Left renal pelvis (tissue), 4 donors: ENCODE measurements at places on chromosomes 2 and 18.

GRCh38 chr18:74869904-74870863 lies 272.5 kb downstream of the ZNF407 start:
- DNase-seq: no peak

DNA sequence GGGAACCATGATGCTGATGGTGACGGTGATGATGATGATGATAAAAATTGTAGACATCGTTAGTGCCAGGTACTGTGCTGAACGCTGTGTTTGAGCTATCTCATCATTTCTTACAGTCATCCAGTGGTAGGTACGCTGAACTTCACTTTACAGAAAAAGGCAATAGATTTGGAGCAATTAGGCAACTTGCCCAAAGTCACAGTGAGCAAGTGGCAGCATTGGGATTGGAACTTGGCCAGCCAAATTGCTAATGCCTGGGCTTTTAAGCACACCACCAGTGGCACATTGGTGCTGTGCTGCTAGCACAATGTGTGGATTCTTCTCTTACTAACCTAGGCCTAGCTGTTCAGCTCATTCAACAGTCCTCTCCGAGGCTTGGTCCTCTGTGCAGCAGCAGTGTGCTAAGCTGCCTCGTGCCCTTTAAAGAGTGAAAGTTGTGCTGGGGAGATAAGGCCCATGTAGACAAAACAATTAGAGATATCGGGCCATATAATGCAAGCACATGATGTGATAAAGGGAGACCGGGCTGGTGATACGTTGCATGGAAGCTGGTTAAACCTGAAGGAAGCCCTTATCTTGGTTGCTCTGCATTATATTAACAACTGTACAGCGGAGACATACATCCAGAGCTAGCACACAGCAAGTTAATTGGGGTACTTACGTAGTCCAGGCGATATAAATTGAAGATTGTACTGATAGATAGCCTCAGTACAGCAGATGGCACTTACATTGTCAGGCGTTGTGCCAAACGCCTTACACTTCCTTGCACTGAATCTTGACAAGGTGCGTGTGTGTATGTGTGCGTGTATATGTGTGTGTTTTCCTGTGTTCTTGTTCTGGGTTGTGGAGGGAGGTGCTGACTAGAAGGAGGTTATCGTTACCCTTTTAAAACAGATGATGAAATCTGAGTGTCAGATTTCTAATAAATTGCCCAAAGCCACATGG lies 28.4 kb downstream of the HK2 start:
- no peak for DNase-seq

- DNase-seq: no peak
Measured at GRCh38 chr18:66724664-66725356, 120.9 kb upstream of the CDH19 start.

DNA sequence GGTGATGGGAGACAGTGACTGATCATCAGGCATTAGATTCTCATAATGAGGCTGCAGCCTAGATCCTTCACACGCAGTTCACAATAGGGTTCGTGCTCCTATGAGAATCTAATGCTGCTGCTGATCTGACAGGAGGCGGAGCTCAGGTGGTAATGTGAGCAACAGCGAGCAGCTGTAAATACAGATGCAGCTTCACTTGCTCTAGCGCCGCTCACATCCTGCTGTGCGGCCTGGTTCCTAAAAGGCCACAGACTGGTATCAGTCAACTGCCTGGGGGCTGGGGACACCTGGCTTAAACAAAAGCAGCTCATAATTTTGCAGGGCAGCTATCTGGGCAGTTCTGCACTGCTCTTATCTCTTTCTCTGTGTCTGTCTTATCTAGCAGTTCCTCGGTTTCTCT lies 20.4 kb upstream of the CD226 start:
- no peak for DNase-seq

- no peak for DNase-seq
Measured at GRCh38 chr2:120432293-120432975, 86.5 kb downstream of the INHBB start.

DNA sequence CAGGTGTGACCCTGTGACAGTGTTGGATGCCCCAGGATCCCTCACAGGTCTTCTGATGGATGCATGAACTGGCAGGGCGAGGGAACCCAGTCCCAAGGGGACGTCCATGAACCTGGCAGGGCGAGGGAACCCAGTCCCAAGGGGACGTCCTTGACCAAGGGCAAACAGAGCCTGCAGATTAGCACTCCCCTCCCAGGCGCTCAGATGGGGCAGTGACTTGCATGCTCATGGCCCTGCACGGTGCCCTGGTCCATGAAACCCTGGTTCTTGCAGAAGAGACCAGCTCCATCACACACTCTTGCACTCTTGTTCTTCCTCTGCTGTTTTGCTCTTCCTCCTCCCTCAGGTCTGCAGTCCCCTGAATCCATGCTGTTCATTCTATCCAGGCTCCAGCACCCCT lies 192.7 kb downstream of the GALR1 start:
- no peak for DNase-seq

- DNase-seq: no peak
Measured at GRCh38 chr2:85503851-85504777, 34.9 kb upstream of the MAT2A start.

GRCh38 chr2:169343202-169343601 lies 19.1 kb downstream of the LRP2 start:
- no peak for DNase-seq

GRCh38 chr18:58529714-58530354 lies 99.1 kb downstream of the ALPK2 start:
- DNase-seq: no peak

DNA sequence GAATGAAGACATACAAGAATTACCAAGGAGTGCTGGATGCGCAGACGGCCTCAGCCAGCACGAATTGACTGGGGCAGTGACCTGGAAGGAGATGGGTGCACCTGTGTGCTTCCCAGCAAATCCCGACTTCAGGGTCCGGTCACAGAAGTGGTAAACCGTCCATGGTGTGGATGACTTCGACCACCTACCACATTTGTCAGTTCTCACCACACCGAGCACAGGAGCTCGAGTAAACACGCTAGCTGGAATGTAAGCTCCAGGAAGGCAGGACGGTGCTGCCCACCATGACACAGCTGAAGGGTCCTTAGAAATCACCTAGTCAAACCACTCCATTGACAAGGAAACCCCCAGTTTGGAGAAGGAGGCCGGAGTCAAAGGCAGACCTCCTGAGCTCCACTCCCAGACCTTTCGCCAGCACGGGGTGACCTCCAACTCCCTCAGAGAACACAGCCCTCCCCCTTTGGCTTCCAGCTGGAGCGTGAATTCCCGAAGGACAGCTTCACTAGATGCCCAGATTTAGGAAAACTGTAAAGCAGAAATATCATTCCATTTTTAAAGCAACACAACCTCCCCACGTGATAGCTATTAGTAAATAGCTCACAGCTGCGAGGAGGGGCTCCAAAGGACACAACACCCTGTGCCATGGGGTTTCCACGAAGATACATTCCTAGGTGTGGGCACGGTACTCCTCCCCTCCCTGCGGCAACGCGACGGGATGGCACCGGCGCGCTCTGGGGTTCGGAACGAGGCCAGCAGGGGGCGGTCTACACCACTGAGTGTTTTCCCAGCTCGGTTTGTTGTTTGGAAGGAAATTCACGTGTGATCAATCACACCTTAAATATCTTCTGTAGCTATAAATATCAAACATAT lies 34.1 kb upstream of the GNAL start:
- no peak for DNase-seq

DNA sequence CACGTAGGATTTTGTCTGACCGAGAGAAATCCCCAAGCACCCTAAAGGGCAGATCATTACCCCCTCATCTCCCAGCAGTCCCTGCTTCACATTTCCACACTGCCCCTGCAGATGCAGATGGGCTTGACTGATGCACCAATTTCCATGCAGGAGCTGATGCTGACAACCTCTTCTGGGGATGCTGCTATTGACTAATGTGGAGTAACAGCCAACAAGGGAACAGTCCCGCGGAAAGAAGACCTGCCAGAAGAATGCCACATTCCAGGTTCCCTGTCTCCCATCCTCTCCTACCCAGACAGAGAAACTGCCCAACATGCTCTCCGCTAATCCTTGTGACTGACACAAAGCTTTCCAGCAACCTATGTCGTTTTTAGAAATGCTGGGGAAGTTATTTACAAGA lies 91.7 kb downstream of the AFF3 start:
- DNase-seq: no peak

GRCh38 chr2:241163601-241164118 lies 13.4 kb downstream of the PPP1R7 start:
- DNase-seq: no peak

GRCh38 chr2:15223887-15224286 lies 337.2 kb downstream of the NBAS start:
- no peak for DNase-seq

GRCh38 chr2:144330951-144331673 lies 188.8 kb downstream of the ZEB2 start:
- no peak for DNase-seq

- no peak for DNase-seq
Measured at GRCh38 chr2:19700861-19701585, 200.8 kb downstream of the TTC32 start.

GRCh38 chr2:41927581-41928264 lies 120.1 kb upstream of the PKDCC start:
- no peak for DNase-seq

DNA sequence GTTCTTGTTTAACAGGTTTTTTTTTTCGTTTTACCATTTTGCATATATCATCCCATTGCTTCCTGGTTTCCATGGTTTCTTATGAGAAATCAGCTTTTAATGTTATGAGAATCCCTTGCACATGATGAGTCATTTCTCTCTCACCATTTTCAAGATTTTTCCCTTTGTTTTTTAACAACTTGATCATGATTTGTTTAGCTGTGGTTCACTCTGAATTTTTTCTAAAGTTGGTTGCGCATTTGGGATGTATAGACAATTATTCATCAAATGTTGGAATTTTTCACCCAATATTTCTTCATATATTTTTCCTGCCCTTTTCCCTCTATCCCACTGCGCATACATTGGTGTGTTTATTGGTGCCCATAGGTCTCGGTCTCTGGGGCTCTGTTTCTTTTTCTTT lies 42.4 kb upstream of the BIN1 start:
- DNase-seq: no peak

GRCh38 chr18:10928772-10929373 lies 220.5 kb downstream of the PIEZO2 start:
- DNase-seq: no peak

DNA sequence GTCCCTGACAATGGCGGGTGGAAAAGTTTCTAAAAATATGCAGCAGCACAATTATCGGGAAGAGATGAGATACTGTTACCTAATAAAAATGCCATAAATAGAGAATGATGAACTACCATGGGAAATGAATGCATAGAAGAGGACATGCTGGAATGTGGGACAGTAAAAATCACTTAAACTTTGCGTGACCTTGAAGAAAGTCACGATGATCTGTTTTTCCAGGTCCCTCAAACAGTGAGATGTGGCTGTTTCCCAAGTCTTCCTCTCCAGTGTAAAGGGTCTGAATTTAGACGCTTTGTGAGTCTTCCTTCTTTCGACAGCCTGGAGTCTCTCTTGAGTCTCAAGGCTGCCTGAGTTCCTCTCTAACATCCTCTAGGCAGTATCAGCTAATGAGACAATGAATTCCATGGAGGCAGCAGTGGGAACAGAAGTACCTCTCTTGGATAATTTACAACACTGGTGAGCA lies 1.4 kb downstream of the CLUL1 start:
- DNase-seq: no peak

DNA sequence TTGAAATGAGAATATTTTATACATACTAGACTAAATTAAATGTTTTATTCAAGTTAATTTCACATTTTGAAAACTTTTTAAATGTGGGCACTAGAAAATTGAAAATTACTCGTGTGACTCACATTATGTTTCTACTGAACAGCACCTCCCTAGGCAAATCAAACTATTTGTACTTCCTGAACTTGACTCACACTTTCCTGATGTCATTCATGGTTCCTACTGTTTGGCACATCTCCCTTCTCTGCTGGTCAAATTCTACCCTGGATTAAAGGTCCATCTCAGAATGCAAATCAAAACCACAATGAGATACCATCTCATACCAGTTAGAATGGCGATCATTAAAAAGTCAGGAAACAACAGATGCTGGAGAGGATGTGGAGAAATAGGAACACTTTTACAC lies 16.7 kb downstream of the LHCGR start:
- DNase-seq: no peak

- DNase-seq: no peak
Measured at GRCh38 chr18:11366410-11366809, 217.0 kb upstream of the PIEZO2 start.

DNA sequence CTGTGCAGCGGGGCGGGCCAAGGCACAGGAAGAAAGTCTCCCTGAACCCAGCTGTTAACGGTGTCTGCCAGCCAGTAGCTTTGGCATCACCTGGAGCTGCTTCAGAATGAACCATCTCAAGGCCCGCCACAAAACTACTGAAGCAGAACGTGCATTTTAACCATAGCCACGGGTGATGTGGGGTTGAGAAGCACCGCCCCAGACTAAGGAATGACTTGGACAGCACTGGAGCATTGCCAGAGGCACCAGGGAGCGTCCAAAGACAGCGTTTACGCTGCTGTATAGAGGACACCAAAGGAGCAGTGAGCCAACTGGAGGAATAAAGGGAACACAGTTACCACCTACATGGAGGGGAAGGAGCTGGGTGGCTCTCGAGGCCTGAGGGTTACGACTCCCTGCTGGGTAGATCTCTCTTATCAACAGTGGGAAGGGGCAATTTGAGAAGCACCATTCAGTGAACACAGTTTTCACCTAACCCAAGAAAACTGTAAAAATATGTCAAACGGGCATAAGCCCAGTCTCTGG lies 28.4 kb upstream of the LONRF2 start:
- no peak for DNase-seq

DNA sequence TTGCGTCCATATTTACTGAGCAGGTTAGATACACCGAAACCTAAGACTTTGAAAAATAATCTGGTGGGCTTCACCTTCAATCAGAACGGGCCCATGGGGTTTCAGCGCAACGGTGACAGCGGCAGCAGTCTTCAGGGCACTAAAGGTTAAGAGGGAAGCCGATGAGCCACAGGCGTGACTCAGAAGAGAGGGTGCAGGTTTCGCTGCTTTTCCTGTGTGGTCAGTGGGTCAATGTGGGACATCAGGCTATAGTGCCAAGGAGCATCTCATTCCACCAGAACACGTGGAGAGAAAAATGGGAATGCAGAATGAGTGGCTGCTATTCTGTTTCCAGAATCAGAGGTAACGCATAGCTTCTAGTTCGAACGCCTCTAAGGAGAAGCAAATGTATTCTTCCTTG lies 8.9 kb downstream of the PTGR3 start:
- DNase-seq: no peak

- DNase-seq: no peak
Measured at GRCh38 chr2:146701183-146701582, 1143.6 kb upstream of the ACVR2A start.

DNA sequence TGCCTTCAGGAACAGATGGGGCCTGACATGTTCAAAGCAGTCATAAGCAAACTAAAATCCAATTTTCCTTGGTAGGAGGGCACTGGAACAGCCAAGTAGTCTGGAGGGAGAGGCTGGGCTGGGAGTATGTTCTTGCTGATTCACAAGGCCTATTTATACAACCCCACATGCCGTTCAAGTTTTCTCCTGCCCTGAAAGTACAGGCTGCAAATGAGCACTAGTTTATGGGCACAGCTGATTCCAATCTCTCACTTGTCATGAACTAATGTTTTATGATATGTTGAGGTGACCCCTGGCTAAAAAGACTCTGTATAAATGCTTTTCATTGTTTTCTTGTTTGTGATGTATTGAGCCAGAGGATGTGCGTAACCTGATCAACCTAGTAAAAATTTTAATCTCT lies 183.4 kb upstream of the SRD5A2 start:
- DNase-seq: no peak
